LHCN-M2 (cell line): ENCODE measurements at places on chromosomes 5 and 9. TPM values are rescaled to one million over a fixed set of nuclear protein-coding genes. Genes with fewer than 3 reads are reported as not detected.

DNA sequence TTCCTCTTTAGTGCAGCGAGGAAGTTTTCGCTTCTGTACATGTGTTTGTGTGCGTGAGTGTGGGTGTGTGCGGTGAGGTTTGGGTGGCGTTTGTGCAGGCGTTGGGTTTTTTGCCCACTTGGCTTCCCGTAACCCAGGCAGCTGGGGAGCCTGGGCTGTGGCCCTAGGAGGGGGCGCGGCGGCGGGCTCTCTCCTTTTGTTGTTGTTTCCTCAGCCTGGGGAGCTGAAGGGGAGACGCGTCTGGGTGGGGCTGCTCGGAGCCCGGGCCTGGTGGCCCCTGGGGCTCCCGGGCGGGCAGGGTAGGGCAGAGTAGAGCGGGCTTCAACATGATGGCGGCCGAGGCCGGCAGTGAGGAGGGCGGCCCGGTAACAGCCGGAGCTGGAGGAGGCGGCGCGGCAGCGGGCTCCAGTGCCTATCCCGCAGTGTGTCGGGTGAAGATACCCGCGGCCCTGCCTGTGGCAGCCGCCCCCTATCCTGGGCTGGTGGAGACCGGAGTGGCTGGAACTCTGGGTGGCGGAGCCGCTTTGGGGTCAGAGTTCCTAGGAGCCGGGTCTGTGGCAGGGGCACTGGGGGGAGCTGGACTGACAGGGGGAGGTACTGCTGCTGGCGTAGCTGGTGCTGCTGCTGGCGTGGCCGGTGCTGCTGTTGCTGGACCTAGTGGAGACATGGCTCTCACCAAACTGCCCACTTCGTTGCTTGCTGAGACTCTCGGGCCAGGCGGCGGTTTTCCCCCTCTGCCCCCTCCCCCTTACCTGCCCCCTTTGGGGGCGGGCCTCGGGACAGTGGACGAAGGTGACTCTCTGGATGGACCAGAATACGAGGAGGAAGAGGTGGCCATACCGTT lies 665 bp downstream of the RASA1 start:
- DNase-seq: peak; percentile 69

DNA sequence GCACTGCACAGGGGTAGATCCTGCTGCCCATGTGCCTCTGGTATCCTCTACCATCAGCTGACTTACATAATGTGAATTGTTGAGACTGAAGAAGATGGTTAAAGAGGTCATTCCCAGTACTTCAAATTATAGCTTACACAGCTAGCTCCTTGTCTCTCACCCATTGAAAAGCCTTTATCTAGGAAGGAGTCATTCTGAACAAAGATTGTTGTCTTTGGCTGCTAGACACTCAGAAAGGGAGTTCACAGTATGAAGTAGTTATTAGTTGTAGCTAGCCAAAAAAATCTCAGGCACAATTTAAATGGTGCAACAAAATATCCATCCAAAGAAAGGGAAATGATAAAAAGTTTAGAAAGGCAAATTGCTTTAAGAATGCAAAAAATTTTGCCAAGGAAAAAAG lies 102.0 kb upstream of the NREP start:
- DNase-seq: no peak

DNA sequence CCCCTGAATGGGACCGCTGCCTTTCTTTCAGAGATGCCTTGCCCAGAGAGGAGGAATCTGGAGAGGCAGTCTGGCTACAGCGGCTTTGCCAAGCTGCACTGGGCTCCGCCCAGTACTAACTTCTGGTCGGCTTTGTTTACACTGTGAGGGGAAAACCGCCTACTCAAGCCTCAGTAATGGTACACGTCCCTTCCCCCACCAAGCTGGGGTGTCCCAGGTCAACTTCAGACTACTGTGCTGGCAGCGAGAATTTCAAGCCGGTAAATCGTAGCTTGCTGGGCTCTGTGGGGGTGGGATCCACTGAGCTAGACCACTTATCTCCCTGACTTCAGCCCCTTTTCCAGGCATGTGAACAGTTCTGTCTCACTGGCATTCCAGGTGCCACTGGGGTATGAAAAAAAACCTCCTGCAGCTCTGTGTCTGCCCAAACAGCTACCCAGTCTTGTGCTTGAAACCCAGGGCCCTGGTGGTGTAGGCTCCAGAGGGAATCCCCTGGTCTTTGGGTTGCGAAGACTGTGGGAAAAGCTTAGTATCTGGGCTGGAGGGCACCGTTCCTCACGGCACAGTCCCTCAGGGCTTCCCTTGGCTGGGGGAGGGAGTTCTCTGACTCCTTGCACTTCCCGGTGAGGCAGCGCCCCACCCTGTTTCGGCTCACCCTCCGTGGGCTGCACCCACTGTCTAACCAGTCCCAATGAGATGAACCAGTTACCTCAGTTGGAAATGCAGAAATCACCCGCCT lies 171.2 kb downstream of the CWC27 start:
- no peak for DNase-seq

GRCh38 chr5:74589204-74590056 lies 51.1 kb downstream of the ENC1 start:
- DNase-seq: no peak

DNA sequence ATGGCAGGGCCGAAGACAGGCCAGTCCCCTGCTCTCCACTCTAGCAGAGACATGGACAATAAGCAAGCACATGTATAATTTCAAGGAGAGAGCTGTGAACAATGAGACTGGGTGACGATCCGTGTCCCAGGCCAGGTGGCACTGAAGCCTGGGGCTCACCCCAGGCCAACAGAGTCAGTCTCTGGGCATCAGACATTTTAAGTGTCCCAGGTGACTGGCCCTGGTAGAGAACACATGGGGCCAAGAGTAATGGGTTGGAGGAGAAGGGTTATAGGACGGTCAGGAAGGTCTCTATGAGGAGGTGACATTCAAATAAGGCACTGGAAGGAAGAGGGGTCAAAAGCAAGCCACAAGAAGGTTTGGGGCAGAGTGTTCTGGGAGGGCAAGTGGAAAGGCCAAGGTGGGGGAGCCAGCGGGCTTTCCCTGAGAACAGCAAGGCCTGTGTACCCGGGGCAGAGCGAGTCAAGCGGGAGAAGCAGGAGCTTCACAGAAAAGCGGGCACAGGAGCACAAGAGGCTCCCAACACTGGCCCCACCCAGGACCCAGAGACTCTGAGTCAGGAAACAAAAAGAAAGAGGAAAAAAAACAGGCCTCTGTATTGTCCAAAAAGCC lies 1.1 kb upstream of the AKNA start:
- no peak for DNase-seq

GRCh38 chr5:9474219-9475002 lies 71.5 kb downstream of the SEMA5A start:
- DNase-seq: no peak

- DNase-seq: no peak
Measured at GRCh38 chr9:18826248-18826647, 206.8 kb downstream of the SAXO1 start.

Gene MARCHF3
- total RNA-seq: 13.7 and 15.9 TPM in 2 replicates

DNA sequence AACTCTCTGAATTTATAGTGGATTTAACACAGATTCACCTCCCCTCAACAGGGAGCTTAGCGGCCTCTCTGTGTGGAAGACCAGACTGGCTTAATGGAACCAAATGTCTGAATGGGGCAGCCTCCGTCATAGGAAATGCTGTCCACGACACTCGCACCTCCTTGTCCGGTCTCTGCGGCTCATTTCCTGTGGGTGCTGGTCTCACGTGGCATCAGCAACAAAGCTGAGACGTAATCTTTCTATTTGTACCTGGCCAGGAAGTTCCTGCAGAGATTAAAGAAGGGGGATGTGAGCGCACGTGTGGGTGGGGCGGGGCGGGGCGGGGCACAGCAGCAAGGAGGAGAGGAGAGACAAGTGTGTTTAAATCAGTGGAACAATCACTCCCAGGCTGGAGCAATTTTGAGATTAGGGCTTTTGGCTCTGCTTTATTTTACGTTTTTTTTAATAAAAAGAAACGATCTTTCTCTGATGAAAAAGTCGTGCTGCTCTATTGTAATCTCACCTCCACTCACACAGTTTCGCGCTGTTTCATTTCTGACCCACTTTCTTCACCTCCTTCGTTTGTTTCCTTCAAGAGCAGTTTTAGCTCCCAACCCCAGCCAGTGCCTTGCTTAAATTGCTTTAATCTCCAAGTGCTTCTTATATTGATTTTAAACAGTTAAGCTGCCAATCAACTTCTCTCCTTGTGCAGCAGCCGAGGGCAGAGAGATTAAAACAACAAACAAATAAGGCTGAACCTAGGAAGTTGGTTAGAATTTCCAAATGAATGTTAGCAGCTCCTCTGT lies 132.2 kb upstream of the ASTN2 start:
- no peak for DNase-seq

DNA sequence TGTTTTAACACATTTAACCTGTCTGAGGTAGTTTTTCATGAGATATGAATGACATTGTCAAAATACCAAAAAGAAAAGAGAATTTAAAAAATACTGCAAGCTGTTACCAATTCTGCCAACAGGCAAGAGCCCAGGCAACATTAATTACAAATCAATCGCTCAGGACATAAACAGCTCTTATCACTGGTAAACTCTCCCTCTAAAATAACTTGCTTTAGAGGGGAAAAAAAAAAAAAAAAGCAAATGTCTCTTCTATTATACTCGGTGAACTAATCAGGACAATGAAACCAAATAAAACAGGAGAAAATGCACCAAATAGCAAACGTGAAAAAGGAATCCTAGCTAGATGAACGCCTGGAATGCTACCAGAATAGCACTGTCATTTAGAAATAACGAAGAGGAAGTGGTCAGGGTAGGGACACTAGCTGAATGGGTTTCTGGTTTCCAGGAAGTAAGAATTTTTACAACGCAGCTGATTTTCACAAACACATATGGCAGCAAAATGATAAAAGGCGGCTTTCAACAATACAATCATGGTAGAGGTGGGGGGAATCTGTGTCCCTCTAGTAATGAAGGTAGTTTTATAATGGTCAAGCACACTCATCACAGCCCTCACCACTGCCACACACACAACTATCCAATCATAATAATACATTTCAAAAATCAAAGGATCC lies 94.9 kb downstream of the DENND1A start:
- DNase-seq: peak; percentile 21

GRCh38 chr5:66987126-66987525 lies 209.5 kb downstream of the CD180 start:
- peak; percentile 22 for DNase-seq

Gene NR2F1
- total RNA-seq: 16.8 and 17.1 TPM in 2 replicates

DNA sequence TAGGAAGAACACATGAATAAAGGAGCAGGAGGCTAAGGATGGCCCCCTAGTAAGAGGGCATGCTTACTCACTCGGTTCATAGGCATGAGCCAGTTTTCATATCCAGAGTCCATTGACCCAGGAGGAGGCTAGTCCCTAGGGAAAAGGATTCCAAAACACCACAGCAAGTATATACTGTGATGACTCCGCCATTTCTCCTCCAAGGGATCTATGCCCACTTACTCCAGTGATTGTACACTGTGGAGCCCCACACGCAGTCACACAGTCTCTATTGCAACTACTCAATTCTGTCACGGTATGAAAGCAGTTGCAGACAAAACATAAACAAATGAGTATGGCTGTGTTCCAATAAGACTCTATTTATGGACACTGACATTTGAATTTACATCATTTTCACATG lies 117.7 kb upstream of the ALDH1B1 start:
- DNase-seq: peak; percentile 22

GRCh38 chr9:85310573-85310972 lies 431.2 kb downstream of the AGTPBP1 start:
- DNase-seq: no peak

GRCh38 chr5:163135849-163136248 lies 301.5 kb upstream of the CCNG1 start:
- DNase-seq: no peak

DNA sequence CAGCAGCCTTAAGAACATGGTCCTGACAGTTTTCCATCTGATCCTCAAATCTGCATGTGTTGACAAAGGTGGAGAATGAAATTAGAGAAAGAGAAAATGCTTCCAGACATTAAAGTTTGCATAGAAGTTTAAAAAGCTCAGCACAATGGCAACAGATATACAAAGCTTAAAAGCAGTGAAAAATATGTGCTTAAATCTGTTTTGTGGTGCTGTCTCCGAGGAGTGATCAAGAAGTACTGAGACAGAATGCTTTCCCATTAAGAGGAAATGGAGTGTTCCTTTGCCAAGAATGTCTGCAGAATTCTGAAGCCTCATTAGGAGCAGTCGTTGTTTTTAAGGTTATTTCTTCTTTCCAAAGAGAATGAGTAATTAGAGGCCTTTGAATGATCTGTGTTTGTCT lies 131.4 kb downstream of the MCTP1 start:
- no peak for DNase-seq

DNA sequence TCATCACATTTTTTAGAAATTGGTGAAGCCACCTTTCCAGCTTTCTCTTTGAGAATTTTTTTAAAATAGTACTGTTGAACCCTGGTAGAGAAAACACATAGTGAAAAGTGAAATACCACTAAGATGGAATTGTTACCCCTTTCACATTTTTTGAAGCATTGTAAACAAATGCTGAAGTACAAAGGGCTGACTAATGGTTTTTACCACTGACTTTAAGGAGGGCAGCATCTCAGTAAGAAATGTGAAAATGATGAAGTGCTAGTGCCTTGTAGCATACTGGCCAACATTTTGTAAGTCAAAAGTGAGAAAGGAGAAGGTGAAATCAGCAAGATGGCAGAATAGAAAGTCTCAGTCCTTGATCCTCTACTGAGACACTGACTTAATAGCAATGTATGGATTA lies 320.6 kb downstream of the PJA2 start:
- no peak for DNase-seq

Gene SPATA31C1
- total RNA-seq: not detected in 2 replicates

- DNase-seq: no peak
Measured at GRCh38 chr5:150066436-150066835, 19.9 kb downstream of the CSF1R start.

GRCh38 chr5:67809589-67809988 lies 406.0 kb upstream of the PIK3R1 start:
- DNase-seq: no peak

Gene PARP8
- 6.3 and 8.1 TPM in 2 replicates for total RNA-seq

DNA sequence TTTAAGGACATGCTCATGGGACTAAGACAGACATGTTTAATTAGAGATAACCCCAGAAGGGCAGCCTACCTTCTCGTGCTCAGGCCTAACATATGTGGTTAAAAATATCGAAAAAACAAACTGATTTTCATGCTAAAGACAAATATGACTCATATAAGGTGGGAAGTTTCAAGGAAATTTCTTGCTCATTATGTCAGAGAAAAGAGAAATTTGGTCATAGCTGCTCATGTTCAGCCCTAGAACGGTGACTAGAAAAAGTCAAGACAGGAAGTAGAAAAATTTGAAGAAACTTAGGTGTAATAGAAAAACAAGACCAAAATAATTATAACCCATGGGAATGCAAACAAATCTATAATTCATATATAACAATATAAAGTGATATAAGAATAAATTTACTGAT lies 120.6 kb downstream of the PRDM9 start:
- no peak for DNase-seq
